AG04450 (cell line): ENCODE measurements at places on chromosomes 5 and 9.
A peak's percentile ranks its signal among the peaks of the same experiment; 100 is the strongest.

DNA sequence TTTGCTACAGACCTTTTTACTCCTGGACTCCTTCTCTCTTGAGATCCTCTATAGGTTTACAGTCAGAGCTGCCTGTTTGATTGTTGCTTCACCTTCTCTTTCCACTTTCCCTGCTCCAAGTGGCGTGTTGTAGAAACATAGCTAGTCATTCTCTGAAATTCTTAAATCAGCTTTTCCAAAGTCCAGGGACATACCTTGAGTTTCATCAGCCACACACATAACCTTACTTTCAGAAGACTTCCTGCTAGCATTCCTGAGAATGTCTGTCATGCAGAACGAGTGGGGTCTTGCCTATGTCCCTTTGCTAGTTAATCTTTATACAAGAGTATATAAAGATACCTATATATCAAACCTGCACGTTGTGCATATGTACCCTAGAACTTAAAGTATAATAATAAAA, 230.3 kb upstream of the ZNF462 start:
- no peak for DNase-seq

- no peak for DNase-seq
Measured at GRCh38 chr5:159902444-159903121, 13.7 kb upstream of the ADRA1B start.

- DNase-seq: peak; percentile 10
Measured at GRCh38 chr5:112186401-112186990, 232.6 kb downstream of the EPB41L4A start.

DNA sequence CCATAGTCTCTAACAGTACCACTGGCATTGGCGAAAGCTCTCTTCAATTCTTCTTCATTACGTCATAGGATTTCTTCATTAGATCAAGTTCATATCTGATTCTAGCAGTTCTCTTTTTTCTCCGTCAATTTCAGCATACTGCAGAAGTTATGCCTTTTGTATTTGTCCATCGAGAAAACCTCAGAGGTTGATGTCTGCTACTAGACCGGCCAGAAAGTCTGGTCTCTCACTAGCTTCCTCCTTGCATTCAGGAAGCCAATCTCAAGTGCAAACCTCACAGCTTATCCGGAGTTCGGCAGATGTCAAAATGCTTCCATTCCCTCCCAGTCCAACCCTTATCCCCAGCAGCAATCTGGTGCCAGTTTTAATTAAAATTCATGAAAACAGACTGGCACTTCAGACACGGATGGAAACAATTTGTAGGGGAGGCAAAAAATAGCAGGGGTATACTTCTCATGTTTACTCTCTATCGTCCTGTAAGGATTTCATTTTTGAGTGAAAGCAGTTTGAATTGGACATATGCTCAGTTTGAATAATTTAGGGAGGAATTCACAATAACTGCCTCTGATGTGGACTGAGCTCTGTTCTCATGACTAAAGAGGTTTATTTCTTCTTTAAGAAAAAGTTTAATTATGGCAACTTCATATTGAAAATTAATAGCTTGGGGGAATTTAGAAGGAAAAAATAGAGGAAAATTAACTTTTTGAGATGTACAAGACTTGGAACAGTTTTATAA, 56.4 kb upstream of the TMC1 start:
- no peak for DNase-seq

DNA sequence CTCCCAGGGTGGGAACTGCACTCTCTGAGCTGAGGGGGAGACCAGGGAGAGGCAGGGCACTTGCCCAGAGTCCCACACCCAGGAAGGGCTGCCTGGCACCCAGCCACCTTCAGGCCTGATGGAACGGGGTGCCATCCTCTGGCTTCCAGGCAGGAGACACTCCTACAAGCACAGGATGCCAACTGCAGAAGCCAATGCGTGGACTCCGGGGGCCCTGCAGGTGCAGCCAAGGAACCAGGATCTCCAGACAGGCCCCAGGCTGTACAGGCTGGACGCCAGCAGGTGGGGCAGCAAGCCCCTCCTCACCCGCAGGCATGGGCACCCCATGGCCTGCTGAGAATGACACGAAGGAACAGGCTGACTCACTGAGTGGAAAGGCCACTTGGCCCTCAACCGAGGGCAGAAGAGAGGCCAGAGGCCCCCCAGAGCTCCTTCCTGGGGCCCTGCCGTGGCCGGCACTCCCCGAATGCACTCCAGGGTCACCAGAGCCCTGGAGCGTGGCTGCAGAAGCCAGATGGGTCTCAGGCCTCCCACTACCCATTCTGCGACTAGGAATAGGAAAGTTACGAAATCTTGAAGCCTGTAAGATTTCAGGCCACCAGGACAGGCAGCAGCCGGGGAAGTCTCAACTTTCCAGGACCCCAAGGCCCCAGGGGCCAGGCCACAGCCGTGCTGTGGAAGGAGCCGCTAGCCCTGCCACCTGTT, 15.7 kb downstream of the NACC2 start:
- DNase-seq: no peak

- no peak for DNase-seq
Measured at GRCh38 chr5:161547738-161548486, 1.4 kb upstream of the GABRB2 start.

GRCh38 chr5:176642675-176643490, 4.4 kb upstream of the TSPAN17 start:
- DNase-seq: no peak

GRCh38 chr9:88814577-88814976, 176.7 kb upstream of the S1PR3 start:
- DNase-seq: peak; percentile 43

DNA sequence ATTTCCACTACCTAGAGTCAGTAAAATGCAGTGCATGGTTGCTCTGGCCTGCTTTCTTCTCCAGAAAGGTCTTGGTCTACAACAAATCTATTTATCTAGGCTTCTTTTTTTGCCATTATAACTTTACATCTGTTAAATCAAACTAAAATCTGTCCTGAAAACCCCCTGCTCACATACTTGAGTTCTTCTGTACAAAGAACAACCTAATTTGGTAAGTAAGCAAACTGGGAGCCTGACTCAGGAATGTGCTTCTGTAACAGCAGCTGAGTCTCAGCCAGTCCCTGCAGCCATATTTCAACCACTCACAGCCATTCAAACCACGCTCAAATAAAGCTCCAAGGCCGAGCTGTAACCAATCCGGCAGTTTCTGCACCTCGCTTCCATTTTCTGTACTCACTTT, 95.8 kb downstream of the PLPP1 start:
- peak; percentile 68 for DNase-seq

GRCh38 chr5:122352331-122352730, 40.3 kb downstream of the SNCAIP start:
- no peak for DNase-seq

DNA sequence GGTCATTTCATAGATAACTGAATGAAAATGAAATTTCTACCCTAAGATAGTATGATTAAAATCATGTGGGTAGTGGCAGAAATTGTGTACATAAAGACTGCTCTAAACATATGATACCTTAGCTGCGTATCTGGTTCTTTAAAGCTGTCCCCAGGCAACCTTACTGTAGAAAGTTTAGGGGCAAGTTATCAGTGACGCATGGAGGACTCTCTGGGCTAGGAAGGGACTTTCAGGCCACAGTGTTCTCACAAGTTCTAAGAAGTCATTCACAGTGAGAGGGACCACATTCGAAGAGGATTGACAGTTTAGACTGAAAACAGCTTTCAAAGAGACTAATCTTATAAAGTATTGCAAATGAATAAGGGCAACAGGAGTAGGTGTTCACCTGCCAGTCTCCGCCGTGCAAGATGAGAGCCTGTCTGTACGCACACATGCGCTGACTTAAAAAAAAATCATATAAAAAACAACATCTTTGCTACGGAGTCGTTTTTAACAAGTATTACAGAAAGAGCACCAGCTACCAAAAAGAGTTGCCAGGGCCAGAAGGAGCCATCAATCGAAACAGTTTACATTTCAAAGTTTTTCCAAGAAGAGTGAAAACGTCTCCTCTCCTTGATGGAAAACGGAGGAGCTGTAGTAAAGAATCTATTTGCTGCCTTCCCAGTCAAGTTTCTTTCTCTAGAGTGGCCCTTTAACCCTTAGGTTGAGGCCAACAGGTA, 146.3 kb downstream of the CETN3 start:
- DNase-seq: no peak

GRCh38 chr5:88203981-88204750, 64.5 kb downstream of the TMEM161B start:
- DNase-seq: no peak

GRCh38 chr5:139756971-139757370, 38.6 kb upstream of the PSD2 start:
- no peak for DNase-seq
